Fibroblast of villous mesenchyme (primary cell): ENCODE measurements at places on chromosomes 16 and 17. TPM values are rescaled to one million over a fixed set of nuclear protein-coding genes. Genes with fewer than 3 reads are reported as not detected.

The NAGS gene
- total RNA-seq: 0.43 and 0.64 TPM in 2 replicates

The SF3B3 gene
- 111 and 154 TPM in 2 replicates for total RNA-seq

GRCh38 chr17:7328840-7329373 is at the start of gene NEURL4:
NEURL4 (minus strand) TSS chr17:7329335; CDS start chr17:7329312, 23 bp downstream.
- no peak for DNase-seq

DNA sequence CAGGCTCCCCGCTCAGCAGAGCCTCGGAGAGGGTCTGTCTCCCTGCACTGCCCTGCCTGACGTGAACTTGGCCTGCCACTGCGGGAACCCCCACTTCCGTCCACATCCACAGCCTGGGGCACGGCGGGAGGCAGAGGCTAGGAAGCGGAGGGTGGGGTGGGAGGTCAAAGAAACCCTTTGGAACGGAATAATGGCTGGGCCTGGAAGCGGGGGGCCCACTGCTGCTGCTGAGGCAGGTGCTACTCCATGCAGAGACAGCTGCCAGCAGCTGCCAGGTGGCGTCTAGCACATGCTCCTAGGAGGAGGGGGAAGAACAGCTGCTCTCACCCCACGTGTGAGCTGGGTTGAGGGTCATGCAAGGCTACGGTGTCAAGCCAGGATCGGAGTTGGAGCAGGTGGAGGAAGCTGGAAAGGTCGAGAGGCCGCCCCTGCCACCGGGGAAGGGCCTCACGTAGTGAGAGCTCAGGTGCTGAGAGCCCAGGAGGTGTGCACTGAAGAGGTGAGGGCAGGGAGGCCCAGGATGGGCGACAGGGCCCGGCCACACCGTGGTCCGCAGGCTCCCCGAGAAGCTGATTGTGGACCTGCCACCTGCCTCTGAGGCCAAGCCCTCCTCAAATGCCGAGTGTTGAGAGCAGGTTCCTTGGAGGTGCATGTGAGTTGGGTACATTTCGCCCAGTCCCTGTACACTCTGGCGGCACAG is 9.8 kb downstream of the FSCN2 start:
- no peak for DNase-seq

- DNase-seq: peak; percentile 40
Observed at GRCh38 chr17:29734640-29735039, 111.9 kb upstream of the CORO6 start.

DNA sequence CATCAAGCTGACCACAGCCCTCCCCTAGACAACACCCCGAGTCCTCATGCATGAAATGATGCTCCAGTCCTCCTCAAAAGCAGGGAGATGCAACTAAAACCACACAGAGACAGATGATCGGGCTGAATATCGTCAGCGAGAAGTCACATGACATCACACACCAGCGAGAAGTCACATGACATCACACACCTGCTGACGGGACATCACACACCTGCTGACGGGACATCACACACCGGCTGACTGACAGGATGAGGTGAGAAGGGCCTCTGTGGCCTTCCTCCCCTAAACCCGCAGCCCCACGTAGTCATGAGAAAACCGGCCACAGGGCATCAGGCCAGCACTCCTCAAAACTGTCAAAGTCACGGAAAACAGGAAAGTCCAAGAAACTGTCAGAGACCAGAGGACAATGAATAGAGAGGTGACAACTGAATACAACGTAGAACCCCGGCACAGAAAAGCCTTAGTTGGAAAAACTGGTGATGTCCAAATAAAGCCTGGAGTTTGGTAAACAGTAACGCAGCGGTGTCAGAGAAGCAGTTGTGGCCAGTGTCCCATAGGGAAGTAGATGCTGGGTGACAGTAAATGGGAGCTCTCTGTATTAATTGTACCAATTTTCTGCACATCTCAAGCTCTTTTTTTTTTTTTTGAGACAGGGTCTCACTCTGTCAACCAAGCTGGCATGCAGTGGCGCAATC is 14.3 kb downstream of the LITAF start:
- no peak for DNase-seq

DNA sequence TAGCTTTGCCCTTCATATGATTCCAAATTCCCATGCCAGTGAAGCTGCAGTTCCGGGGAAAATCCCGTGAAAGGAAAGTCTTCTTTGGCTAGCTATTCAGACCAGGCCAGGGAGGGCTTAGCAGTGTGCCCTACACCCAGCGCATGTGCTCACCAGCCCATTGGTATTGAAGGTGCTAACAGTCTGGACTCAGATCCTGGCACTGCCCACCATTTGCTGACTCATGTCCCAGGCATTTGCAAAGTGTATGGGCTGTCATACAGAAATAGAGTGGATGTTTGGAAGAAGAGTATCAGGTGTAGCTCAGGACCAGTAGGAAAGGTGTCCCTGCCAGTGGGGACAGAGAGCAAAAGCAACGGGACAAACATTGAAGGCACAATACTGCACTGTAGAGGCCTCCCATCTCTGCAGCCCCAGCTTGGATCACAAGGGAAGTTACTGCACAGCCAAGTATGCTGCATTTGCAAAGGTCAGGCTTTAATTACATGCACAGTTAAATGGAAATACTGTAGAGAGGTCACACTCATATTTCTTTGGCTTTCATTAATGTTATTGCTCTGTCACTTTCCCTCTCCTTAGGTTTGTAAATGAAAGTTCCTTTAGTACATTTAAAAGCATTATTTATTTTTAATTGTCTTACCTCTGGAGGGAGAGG is 220.0 kb downstream of the IRX3 start:
- DNase-seq: no peak

- no peak for DNase-seq
Observed at GRCh38 chr16:89119166-89119621, 25.5 kb downstream of the ACSF3 start.

GRCh38 chr17:51533821-51534220 is 273.5 kb downstream of the UTP18 start:
- DNase-seq: no peak
